IMR-90 (cell line): ENCODE measurements at places on chromosomes 13 and 19. TPM values are rescaled to one million over a fixed set of nuclear protein-coding genes. Genes with fewer than 3 reads are reported as not detected.

DNA sequence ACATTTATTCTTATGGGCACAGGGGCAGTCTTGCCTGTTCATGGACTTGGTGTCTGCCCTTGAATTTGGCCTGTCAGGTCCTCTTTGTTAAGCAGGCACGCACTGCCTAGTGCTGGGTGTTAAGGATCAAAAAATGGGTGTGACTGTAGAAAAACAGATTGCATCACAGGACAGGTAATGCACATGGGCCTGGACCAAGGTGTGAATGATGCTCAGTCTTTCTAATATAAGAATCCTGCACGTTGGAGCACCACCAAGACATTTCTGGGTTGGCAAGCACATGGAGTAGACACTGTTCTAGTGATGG is 33.7 kb downstream of the GATAD2A start:
- peaks cover 2% of the 10 kb centered on the region for H3K4me1 ChIP-seq
- no peak overlapping the region for H3K27ac ChIP-seq
- H3K36me3 ChIP-seq, result peaks cover 2% of the 10 kb centered on the region
- no peaks in the 10 kb centered on the region for H3K27me3 ChIP-seq

GRCh38 chr19:6271721-6272410 is 7.9 kb downstream of the MLLT1 start:
- peak overlapping the region; percentile 6; the same call in 1 of the 2 replicates for H3K4me3 ChIP-seq
- H3K36me3 ChIP-seq, result peaks cover 28% of the 10 kb centered on the region
- H3K4me1 ChIP-seq, result peaks cover 53% of the 10 kb centered on the region
- peak; percentile 74 for DNase-seq
- peak overlapping the region; percentile 81 for H3K27ac ChIP-seq

DNA sequence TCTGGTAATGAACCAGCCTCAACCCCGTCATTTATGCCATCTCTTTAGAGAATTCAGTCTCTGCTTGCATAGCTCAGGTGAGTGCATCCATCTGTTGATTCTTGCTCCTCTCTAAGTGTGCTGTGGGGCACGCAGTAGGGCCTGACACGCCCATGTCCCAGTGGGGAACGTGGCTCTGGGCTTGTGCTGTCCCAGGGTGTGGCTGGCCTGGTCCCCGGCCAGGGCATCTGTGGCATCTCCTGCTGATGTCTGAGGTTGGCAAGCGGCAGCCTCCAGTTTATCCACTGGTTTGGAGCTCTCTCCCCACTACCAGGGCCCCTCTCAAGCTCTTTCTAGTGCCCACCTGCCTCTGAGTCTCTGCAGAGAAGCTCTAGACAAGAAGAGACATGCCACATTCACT is 146.6 kb upstream of the GJB6 start:
- no peaks in the 10 kb centered on the region for H3K4me1 ChIP-seq
- DNase-seq, result no peak
- H3K36me3 ChIP-seq, result no peaks in the 10 kb centered on the region

- H3K27ac ChIP-seq, result no peak overlapping the region
- no peak for DNase-seq
- H3K4me3 ChIP-seq, result no peak overlapping the region
- no peaks in the 10 kb centered on the region for H3K4me1 ChIP-seq
- no peaks in the 10 kb centered on the region for H3K36me3 ChIP-seq
Observed at GRCh38 chr13:59250336-59251189, 913.2 kb downstream of the DIAPH3 start.

- DNase-seq, result no peak
- H3K36me3 ChIP-seq, result no peaks in the 10 kb centered on the region
- no peak overlapping the region for H3K27ac ChIP-seq
- no peaks in the 10 kb centered on the region for H3K4me1 ChIP-seq
Observed at GRCh38 chr19:41495589-41495988, 52.6 kb downstream of the ERICH4 start.

GRCh38 chr19:2110822-2111221 is 14.1 kb downstream of the IZUMO4 start:
- H3K4me3 ChIP-seq, result no peak overlapping the region
- H3K27me3 ChIP-seq, result no peaks in the 10 kb centered on the region
- H3K4me1 ChIP-seq, result no peaks in the 10 kb centered on the region
- DNase-seq, result no peak
- peaks cover 93% of the 10 kb centered on the region for H3K36me3 ChIP-seq

GRCh38 chr19:4295972-4296771 is 6.0 kb downstream of the TMIGD2 start:
- no peak overlapping the region for H3K27ac ChIP-seq
- peaks cover 3% of the 10 kb centered on the region; the same call in 1 of the 2 replicates for H3K4me1 ChIP-seq
- H3K36me3 ChIP-seq, result no peaks in the 10 kb centered on the region
- H3K27me3 ChIP-seq, result peaks cover 12% of the 10 kb centered on the region

DNA sequence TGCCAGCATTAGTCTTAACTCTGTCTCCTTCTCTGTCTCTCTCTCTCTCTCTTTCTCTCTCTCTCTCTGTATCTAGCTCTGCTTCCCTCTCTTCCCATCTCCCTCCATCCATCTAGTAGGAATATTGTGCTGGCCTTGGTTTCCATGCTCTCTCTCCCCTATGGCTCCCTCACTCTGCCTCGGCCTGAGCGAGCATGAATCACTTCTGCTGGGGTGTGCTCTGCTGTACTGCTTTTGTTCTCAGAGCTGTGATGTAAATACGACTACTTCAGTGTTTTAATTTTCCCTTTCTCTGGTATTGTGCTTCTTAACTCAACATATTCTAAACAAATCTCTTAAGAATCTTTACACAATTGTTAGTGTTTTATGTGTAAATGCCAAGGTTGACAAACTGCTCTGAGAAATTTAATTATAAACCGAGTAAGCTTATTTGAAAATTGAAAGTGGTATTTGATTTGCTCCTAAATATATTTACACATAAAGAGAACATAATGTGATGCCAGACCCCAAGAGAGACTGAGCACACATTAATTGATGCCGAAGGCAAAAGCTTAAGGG is 211.5 kb upstream of the KL start:
- no peaks in the 10 kb centered on the region for H3K4me1 ChIP-seq
- H3K36me3 ChIP-seq, result no peaks in the 10 kb centered on the region
- peak; percentile 51 for DNase-seq
- H3K27ac ChIP-seq, result no peak overlapping the region

DNA sequence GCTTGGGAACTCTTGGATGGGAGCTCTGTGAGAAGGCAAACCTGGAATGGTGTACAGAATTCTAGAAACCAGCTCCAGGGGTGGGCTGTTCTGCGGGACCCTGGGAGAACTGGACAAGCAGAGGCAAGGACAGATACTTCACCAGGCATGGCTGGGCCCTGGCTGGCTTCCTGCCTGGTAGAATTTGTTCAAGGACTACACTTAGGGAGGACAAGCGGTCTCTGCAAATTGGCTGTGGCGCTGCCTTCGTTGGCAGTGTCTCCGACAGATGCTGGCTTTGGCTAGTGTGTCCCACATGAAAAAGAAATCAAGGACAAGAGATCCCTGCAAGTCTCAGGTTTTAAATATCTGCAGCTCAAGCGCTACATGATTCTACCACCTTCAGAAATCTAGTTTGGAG is 12.4 kb downstream of the CEBPG start:
- H3K27me3 ChIP-seq, result no peaks in the 10 kb centered on the region
- no peak for DNase-seq
- H3K36me3 ChIP-seq, result peaks cover 25% of the 10 kb centered on the region
- H3K4me3 ChIP-seq, result no peak overlapping the region
- no peak overlapping the region for H3K27ac ChIP-seq

- H3K27me3 ChIP-seq, result no peaks in the 10 kb centered on the region
- H3K4me3 ChIP-seq, result no peak overlapping the region
- H3K36me3 ChIP-seq, result peaks cover 23% of the 10 kb centered on the region
- no peak for DNase-seq
Observed at GRCh38 chr13:95049772-95050171, 251.5 kb downstream of the ABCC4 start.

DNA sequence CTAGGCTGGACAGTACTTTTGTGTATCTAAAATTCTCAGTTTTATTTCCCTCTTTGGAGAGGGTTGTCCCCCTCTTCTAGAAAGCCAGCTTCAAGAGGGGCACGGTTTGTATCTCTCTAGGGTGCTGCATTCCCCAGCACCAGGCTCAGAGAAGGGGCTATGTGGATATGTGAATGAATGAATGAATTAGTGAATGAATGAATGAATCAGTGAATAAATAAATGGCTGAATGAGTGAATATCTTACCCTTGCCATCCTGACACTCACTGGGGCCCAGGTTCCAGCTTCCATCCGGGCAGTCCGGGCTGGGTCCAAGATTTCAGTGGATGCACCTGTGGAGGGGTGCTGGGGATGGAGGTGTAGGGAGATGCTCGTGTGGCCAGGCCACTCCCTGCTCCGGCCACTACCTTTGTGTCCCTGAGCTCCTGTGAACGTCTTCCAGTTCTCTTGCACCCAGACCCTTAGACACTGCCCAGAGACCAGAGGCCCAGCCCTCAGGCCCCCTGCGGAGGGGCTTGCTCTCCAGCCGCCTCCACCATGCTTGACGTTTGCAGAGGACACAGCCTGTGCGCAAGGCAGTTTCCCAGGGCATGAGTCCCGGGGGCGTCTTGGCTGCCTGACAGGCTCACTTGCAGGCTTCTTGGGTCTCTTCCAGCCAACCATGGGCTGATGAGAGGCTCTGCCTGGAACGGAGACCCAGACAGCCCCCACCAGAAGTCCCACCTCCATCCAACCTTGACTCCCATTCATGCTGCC is 2.8 kb upstream of the KCNN1 start:
- DNase-seq, result no peak
- H3K4me1 ChIP-seq, result no peaks in the 10 kb centered on the region
- peaks cover 60% of the 10 kb centered on the region for H3K27me3 ChIP-seq
- no peak overlapping the region for H3K27ac ChIP-seq

GRCh38 chr13:49410006-49410405 is 33.9 kb downstream of the CAB39L start:
- H3K27ac ChIP-seq, result no peak overlapping the region
- H3K4me3 ChIP-seq, result no peak overlapping the region
- no peaks in the 10 kb centered on the region for H3K36me3 ChIP-seq
- no peak for DNase-seq
- H3K27me3 ChIP-seq, result no peaks in the 10 kb centered on the region
- no peaks in the 10 kb centered on the region for H3K4me1 ChIP-seq

GRCh38 chr19:54653181-54653809 is 9.5 kb upstream of the LILRB4 start:
- peak; percentile 7 for DNase-seq
- H3K4me3 ChIP-seq, result no peak overlapping the region
- H3K27ac ChIP-seq, result no peak overlapping the region
- H3K36me3 ChIP-seq, result no peaks in the 10 kb centered on the region

DNA sequence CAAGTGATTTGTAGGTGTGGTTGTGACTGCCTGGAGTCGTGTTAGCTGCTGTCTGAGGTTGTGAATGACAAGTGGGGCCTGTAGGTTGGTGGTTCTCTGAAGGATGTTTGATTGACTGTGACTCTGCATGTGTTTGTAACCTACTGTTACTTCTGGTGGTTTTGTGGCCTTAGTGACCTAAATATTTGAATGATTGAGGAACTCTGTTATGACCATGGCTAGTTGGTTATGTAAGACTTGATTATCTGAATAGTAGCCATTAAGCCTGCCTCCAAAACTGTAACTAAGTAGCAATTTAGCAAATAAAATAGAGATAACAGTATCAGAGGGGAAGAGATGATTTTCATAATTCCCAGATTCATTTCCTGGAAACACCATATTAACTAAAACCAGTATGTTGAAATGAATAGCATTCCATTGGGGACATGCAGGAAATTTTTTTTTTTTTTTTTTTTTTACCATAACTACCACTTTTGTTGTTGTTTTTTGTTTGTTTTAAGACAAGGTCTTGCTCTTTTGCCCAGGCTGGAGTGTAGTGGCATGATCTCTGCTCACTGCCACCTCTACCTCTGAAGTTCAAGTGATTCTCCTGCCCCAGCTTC is 865 bp downstream of the ZNF382 start:
- H3K4me3 ChIP-seq, result peak overlapping the region; percentile 96
- H3K27ac ChIP-seq, result no peak overlapping the region
- H3K27me3 ChIP-seq, result no peaks in the 10 kb centered on the region
- H3K4me1 ChIP-seq, result no peaks in the 10 kb centered on the region

The REEP6 gene
- total RNA-seq, result 1.3 and 1.7 TPM in 2 replicates

The EPSTI1 gene
- 0.90 and 1.1 TPM in 2 replicates for total RNA-seq

The GADD45B gene
- total RNA-seq, result 28.1 and 30.1 TPM in 2 replicates

The ANKRD24 gene
- 0.18 and 0.28 TPM in 2 replicates for total RNA-seq

The RDH8 gene
- total RNA-seq, result 0.18 TPM in 1 of 2 replicates, not detected in the other

The KLC3 gene
- total RNA-seq, result under 0.01 and 0.18 TPM in 2 replicates

The MIDN gene
- total RNA-seq, result 2.2 and 2.5 TPM in 2 replicates

The PLPPR3 gene
- 0.36 and 0.56 TPM in 2 replicates for total RNA-seq

The RPL18A gene
- 1,241 and 1,351 TPM in 2 replicates for total RNA-seq
